Endothelial cell of umbilical vein (primary cell): ENCODE measurements at places on chromosomes 3 and 15. TPM values are rescaled to one million over a fixed set of nuclear protein-coding genes. Genes with fewer than 3 reads are reported as not detected.

The NRROS gene
- 14.4 and 15.6 TPM in 2 replicates for total RNA-seq

The CHDH gene
- total RNA-seq, result 0.04 and 0.46 TPM in 2 replicates

The CFAP20DC gene
- 1.9 and 2.1 TPM in 2 replicates for total RNA-seq

DNA sequence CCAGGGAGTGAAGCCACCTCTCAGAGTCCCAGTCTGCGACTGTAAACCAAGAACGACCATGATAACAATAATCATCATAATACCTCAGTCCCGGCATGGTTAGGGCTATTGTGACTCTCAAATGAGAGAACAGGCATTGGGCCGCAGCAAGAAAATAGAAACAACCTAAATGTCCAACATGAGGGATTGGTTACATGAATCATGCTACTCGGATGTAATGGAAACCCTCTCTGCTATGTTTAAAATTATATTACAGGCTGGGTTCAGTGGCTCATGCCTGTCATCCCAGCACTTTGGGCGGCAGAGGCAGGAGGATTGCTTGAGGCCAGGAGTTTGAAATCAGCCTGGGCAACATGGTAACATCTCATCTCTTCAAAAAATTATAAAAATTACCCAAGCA, 2.8 kb downstream of the CPN2 start:
- H3K27ac ChIP-seq, result no peak overlapping the region
- H3K4me3 ChIP-seq, result no peak overlapping the region
- no peaks in the 10 kb centered on the region for H3K27me3 ChIP-seq
- no peaks in the 10 kb centered on the region for H3K4me1 ChIP-seq
- no peak for DNase-seq
- H3K36me3 ChIP-seq, result no peaks in the 10 kb centered on the region

GRCh38 chr3:31505371-31506048, 27.2 kb upstream of the STT3B start:
- DNase-seq, result no peak
- H3K4me1 ChIP-seq, result no peaks in the 10 kb centered on the region
- no peak overlapping the region for H3K4me3 ChIP-seq
- no peaks in the 10 kb centered on the region for H3K36me3 ChIP-seq
- no peak overlapping the region for H3K27ac ChIP-seq
